ENCODE measurements at places on chromosomes 4 and X.

DNA sequence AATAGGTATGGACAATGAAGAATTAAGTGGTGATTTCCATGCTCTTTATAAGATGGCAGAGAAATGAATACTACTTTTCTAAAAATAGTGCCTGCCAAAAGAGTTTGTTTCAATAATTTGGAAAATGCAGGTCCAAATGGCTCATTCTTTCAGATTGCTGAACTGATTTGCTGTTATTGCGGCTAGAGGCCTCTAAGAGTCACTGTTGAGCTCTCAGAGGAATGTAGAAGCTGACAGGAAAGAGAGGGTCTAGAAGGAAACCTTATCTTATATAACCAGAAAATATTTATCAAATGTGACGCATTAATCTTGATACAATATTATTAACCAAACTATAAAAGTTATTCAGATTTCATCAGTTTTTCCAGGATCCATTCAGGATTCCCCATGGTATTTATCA, 65.7 kb upstream of the PAGE1 start:
- peak; percentile 24 for DNase-seq

GRCh38 chrX:147737690-147738089, 174.0 kb upstream of the FMR1 start:
- DNase-seq: peak; percentile 57

- DNase-seq: peak; percentile 19
Observed at GRCh38 chrX:29044423-29045184, 457.4 kb downstream of the IL1RAPL1 start.

DNA sequence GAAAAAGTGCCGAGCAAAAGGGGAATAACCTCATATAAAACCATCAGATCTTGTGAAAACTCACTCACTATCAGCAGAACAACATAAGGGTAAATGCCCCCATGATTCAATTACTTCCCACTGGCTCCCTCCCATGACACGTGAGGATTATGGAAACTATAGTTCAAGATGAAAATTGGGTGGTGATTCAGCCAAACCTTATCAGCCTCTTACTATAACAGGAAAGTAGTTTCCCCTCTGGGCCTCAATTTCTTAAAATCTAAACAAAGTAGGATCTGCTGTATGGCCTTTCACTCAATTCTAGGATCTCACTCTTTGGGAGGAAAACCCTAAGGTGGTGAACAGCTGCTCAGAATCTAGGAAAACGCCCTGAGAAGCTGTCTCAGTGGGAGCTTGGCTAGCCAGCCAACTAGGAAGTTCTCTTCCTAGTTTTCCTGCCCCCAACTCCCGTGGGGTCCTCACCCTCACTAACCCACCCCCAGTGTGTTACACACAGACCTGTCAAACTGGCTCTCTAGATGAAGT, 1017.1 kb upstream of the HS3ST1 start:
- DNase-seq: peak; percentile 50

- DNase-seq: no peak
Observed at GRCh38 chrX:6026429-6026828, 202.2 kb downstream of the NLGN4X start.

GRCh38 chr4:35315419-35315818, 928.9 kb downstream of the ARAP2 start:
- peak; percentile 26 for DNase-seq

GRCh38 chrX:19548934-19549333, 33.6 kb upstream of the MAP3K15 start:
- DNase-seq: no peak

- DNase-seq: no peak
Observed at GRCh38 chr4:1019320-1019719, 7.9 kb downstream of the FGFRL1 start.

GRCh38 chrX:22090181-22090580, 58.1 kb downstream of the PHEX start:
- DNase-seq: no peak

DNA sequence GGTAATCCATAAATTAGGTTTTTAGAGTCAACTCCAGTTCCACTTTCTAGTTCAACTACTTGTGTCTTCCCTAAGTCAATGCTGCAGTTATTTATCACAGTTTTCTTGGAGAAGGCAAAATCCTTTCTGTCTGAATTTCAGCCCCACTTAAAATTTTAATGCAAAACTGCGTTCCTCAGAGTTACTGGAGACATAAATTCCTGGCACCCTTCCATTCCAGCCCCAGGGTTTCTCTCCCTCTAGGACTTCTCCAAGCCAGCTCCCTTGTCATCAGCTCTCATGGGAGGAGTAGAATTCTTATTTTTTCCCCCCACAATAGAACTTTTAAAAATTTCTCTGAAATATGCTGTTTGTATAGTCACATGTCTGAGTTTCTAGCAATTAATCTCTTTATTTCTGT, 50.6 kb upstream of the PHOX2B start:
- DNase-seq: no peak

DNA sequence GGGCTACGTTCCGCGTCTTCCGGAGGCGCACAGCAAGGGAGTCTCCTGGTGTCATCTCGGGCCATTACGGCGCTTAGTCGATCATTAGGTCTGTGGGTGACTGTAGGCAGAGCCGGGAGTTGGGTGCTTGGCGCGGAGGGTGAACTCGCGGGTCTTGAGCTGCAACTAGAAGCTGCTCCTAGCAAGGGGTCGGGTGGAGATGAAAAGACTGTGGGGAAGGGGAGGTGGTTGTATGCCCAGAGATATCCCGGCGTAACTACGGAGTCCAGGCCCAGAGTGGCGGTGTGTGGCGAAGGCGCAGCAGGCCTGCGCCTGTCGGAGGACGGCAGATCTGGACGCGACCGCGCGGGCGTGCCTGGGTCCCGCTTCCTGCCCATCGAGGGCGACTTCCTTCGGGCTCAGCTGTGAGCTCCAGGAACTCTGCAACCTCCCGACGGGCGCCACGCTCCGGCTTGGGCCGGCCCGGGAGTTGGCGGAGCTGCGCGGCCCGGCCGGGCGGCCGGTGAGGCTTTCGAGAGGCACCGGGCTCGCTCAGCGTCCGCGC, 2.7 kb upstream of the NKX3-2 start:
- no peak for DNase-seq

DNA sequence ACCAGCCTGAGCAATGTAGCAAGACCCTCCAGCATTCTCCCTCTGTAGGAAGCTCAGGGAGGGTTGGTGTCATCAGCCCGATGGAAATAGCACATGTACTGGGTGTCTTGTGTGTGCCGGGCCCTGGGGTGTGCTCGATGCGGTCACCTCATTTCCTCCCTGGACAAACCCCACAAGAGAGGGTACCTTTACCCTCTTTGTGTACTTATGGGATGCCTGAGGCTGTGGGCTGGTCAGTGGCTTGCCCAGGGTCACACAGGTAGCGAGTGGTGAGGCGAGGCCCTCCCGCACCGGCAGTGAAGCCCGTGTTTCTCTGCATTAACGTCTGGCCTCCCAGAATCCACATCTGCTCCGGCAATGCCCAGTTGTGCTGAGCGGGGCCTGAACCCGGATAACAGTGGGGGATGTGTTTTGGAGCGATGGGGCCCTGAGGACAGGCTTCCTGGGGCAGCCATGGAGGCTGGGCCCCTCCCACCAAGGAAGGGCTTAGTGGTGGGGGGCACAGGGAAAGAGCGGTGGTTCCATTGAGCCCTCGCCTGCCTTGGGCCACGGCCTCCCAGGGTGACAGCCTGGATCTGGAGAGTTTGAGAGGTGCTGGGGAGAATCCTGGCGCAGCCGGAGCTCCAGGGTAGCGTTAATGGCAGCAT, 8.1 kb downstream of the PSAPL1 start:
- DNase-seq: no peak

GRCh38 chr4:89044147-89044900, 12.7 kb downstream of the FAM13A start:
- no peak for DNase-seq

DNA sequence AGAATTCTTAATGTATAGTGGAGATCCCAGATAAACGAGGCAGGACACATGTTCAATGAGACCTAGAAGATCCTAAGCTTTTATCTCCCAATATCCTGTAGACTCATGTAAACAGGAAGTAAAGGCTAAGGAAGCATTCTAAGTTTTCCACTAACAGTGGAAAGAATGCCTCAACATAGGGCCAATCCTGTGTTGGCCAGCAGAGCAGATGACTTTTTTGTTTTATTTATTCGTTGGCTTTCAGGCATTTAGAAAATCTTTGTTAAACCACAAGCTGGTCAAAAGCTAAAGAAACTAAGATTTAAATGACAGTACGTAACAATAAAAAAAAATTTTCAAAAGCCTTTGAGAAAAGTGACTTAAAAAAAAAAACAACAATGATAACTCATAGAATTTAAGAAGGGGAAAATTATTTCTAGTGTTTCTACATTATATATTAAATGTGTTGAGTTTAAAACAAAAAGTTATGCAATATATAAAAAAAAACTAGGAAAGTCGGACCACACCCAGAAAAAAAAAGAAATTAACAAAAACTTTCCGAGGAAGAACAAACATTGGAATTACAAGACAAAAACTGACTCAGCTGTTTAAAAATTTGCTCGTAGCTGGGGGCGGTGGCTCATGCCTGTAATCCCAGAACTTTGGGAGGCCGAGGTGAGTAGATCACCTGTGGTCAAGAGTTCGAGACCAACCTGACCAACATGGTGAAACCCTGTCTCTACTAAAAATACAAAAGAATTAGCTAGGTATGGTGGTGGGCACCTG, 759.3 kb downstream of the FSTL5 start:
- no peak for DNase-seq

GRCh38 chrX:53831662-53832635, 145.4 kb upstream of the HUWE1 start:
- DNase-seq: peak; percentile 69

GRCh38 chrX:130606425-130606824, 204.6 kb downstream of the RBMX2 start:
- DNase-seq: no peak

DNA sequence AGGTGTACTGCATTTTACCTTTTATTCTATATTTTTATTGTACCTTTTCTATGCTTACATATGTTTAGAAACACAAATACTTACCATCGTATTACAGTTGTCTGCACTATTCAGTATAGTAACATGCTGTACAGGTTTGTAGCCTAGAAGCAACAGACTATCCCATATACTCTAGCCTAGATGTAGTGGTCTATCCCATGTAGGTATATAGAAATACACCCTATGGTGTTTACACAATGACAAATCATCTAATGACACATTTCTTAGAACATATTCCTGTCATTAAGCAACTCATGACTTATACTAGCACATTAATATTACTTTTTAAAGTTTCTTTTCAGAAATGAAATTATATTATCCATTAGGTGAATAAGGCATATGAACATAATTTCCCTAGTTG, 111.1 kb upstream of the HPGD start:
- peak; percentile 53 for DNase-seq

DNA sequence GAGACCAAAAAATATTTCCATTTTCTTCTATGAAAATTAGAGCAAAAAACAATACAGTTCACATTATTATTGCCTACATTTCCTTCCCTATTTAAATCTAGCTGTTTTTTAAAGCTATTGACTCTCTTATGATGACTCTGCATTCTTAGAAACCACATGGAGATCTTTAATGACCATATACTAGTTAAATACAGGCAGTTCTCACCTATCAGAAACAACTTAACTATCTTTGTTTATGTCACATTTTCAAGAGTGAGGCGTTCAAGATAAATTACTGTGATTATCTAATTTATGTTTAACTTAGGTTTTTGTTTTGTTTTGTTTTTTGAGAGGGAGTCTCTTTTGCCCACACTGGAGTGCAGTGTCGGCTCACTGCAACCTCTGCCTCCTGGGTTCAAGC, 3.0 kb downstream of the CISD2 start:
- peak; percentile 74 for DNase-seq

DNA sequence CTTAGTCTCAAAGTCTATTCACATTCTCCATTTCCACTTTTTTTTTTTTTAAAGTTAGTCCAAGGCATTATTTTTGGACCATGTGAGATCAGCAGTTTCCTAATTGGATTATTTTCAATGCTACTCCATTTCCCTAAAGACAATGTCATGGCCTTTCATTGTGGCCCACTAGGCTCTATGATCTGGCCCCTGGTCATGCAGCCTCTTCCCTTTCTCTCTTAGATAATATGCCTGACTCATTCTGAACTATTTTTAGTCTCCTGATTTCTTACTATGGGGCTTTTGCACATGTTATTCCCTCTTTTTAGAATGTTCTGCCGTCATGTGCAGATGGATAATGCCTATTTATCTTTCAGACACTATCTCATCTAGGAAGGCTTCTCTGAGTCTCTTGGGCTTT, 157.3 kb downstream of the TMA16 start:
- DNase-seq: peak; percentile 66

DNA sequence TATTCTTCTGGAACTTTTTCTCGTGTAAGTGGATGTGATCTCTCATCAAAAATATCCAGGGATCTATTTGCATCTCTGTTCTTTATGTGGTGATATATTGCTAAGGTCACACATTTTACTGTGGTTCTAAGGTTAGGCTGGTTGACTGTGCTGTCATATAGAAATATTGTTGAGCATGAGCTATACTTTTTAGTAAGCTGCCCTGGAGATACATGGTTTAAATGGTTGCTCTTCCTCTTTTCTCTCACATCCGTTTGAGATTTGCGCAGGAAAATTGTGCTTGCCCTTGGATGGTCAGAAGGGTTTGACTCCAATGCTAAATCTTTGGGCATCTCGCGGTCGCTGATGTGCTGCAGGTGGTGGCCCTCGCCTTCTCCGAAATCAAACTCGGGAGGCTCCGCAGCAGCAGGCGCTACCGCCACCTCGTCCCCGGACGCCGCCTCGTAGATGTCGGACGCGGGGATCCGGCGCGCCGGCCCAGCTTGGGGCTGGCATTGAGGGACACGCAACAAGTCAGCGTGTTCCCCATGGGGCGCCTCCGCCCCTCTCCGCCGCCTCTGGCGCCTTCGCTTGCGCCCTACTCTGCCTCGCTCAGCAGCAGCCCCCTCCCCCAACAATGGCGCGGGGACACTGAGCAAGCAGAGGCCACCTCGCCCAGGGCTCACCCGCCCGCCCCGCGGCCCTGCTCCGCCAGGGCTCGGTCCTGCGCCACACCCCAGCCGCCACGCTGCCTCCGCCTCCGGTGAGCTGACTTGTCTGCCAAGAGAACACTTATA, 154.5 kb downstream of the MSN start:
- no peak for DNase-seq

DNA sequence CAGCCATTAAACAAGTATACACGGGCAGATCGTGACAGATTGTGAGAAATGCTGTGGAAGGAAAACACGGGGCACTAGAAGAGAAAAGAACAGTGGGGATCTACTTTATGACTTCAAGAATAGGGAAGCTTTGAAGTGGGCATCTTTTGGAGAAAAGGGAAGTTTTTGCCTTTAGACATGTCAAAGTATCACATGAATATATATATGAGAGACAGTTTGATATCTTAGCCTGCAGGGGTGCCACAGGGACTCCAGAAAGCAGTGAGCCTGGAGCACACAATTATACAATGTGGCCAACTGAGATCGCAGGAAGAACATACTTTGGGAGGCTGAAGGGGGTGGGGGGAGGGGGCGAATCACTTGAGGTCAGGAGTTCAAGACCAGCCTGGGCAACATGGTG, 35.7 kb downstream of the RELL1 start:
- peak; percentile 17 for DNase-seq

DNA sequence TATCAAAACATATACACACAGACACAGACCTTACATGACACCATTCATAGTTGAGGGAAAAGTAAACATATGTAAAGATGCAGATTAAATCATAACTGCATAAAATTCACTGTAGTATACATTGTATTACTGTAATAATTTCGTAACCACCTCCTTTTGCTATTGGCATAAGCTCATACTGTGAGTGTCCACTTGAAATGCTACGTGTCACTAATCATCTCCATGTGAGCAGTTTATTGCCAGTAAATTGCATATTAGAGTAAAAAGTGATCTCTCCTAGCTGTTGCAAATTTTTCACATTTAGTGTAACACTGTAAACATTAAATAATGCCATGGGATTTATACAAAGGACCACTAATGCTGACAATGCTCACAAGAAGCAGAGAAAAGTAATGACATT, 256.7 kb upstream of the GNPDA2 start:
- DNase-seq: no peak

All from OCI-M1 (cell line).